ENCODE measurements at places on chromosomes 1 and 21.

- DNase-seq = no peak
Measured at GRCh38 chr1:30599721-30600120, 123.7 kb downstream of the MATN1 start.

DNA sequence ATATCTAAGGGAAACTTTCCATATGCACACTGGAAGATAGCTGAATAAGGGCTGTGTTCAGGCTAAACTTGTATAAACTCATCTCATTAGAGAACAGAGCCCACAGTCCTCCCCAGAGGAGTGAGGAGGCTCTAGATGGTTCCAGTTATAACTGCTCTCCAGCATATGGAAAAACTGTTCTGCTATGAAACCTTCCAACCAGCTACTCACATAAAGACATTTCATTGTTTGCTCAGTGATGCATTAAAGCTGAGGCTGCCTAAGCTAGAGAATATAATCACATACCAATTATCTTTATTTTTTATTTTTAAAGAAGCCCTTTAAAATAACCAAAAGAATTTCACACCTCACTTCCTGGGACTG lies 13.3 kb downstream of the AHCYL1 start:
- DNase-seq = no peak

DNA sequence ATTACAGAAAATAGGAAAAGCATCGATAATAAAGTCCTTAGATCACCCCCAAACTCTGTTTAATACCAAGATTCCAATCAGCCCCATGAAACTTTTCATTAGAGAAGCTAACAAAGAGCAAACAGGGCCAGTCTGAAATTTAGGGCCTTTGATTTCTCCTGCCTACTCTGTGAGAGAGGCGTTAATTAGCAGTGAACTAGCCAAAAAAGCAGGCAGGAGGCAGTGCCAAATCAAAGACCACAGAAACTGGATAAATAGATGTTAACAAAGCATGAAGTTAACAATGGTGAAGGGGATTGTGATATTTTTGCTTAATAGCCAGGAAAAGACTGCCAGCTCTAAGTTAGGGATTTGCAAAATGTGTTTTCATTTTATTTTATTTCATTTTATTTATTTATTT lies 11.2 kb downstream of the TAF5L start:
- DNase-seq = no peak

GRCh38 chr1:24725209-24725651 lies 20.0 kb upstream of the CLIC4 start:
- DNase-seq = no peak

DNA sequence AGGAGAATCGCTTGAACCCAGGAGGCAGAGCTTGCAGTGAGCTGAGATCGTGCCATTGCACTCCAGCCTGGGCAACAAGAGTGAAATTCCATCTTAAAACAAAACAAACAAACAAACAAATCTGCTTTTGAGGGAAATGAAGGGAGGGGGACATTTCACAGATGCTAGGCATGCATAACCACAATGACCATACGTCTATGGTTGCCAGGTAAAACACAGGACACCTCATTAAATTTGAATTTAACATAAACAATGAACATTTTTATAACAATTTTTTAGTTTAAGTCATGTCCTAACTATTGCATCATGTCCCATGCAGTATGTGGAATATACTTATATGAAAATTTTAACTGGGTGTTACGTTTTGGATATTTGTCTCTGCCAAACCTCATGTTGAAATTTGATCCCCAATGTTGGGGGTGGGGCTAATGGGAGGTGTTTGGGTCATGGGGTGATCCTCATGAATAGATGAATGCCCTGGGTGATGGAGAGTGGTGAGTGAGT lies 31.0 kb upstream of the ZBTB18 start:
- no peak for DNase-seq

DNA sequence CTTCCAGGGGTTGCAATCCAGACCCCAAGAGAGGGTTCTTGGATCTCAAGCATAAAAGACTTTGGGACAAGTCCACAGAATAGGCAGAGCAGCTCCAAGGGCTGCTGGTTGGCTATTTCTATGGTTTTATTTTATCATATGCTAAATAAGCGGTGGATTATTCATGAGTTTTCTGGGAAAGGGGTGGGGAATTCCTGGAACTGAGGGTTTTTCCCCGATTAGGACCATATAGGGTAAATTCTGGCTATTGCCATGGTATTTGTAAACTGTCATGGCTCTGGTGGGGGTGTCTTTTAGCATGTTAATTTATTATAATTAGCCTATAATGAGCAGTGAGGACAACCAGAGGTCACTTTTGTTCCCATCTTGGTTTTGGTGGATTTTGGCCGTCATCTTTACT lies 270.9 kb upstream of the PLXNA2 start:
- no peak for DNase-seq

Data from astrocyte of the cerebellum (primary cell).